ENCODE measurements at places on chromosomes 1 and 21. TPM values are rescaled to one million over a fixed set of nuclear protein-coding genes. Genes with fewer than 3 reads are reported as not detected.

The HAO2 gene
- total RNA-seq: not detected

The ITGB2 gene
- 0.12 TPM for total RNA-seq

The CDA gene
- total RNA-seq: 2.2 TPM

The PBX1 gene
- total RNA-seq: 29.2 TPM

The HES5 gene
- not detected for total RNA-seq

The MIER1 gene
- 17.4 TPM for total RNA-seq

The TEX50 gene
- not detected for total RNA-seq

The MCOLN3 gene
- not detected for total RNA-seq

The LCE2C gene
- not detected for total RNA-seq

The LCE1F gene
- total RNA-seq: not detected

The OR1C1 gene
- total RNA-seq: not detected

The SPRR2E gene
- not detected for total RNA-seq

The SELE gene
- not detected for total RNA-seq

The TPR gene
- total RNA-seq: 45.4 TPM

The HENMT1 gene
- 3.7 TPM for total RNA-seq

The DSTYK gene
- 9.9 TPM for total RNA-seq

The S100A1 gene
- total RNA-seq: 0.12 TPM
